Inflammatory macrophage treated with lipopolysaccharide for 4 hours (primary cell): ENCODE measurements at places on chromosomes 6 and 20.

DNA sequence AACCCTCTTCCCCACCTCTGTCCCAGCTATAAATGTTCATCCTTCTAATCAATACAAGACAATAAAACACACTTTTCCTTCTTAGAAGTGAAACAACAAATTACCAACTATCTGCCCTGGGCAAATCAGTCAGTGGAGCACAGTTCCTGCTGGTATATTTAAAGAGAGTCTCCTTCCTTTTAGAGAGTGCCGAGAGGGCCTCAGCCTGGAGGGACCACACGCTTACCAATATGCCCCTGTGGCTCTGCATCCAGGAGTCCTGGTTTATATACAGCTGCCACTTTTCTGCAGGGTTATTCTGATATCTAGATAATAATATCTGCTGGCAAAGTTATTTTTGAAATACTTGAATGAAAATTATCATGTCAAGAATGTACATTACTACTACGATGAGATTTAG is 87.4 kb upstream of the KCNK16 start:
- DNase-seq: no peak

DNA sequence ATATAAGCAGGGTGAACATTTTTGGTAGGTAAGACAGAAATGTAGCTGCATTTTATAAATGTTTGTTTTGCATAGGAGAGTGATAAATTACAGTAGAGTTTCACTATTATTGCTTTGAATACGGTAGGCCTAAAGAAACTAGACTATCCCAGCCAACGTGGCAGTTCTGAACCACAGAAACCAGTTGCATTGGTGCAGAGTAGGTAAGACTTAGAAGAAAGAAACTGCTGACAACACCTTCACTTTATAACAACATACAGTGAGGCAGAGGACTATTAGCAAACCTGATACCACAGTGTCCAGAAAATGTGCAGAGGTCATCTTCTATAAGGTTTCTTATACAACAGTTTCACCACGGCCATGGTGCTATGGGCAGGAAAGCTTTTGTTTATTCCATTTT is 566.1 kb downstream of the KIF16B start:
- DNase-seq: no peak

DNA sequence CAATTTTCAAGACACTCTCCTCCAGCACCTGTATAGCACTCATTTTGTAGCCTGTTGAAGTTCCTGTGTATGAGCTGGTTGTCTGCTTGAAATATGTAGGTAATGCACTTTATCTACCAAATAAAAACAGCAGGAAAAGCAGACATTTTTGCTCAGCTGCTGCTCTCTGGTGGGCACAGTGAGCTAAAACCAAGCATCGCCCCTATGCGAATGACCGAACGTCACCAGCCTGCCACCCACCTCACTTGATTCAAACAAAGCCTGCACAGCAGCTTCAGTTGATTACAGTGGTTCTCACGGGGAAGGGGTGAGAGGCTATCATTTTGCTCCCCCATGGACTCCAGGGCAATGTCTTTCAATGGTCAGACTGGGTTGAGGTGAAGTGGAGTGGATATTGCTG is 185.7 kb downstream of the SASH1 start:
- DNase-seq: no peak

DNA sequence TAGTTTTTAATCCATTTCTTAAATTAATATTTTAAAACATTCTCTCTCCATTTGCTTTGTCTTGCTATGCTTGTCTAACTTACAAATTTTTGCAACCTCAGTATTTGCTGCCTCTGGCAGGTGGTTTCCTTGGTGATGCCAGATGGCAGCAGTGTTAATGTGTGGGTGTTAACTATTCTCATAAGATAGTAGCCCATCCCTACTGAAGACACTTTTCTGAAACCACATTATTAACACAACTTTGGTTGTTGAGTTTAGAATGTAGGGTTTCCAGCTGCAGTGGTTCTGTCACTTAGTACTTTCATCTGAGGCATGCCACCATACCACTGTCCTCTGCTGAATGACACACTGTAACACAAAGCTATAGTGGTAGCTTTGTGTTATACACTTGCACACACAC is 75.1 kb downstream of the MYO6 start:
- no peak for DNase-seq

DNA sequence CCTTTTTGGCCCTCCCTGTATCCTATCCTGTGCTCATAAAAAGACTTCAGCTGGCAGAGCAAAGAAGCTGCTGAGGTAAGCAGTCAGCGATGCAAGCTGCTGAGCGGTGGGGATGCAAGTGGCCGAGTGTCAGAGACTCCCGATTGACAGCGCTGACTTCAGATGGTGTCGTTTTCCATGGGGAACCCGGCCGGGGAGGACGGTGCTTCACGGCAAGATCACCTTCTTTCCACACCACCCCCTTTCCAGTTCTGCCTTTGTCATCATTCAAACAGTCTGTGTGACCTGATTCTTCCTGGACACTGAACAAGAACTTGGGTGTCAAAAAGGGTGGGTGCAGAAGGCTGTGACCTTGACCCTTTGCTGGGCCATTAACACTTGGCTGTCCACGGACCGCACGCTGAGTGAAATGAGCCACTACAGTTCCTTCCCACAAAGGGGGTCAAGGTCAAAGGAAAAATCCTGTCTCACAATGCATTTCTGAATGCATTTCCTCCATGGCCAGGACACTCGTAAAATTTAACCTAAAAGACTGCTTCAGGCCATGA is 52.9 kb upstream of the UNC93A start:
- DNase-seq: no peak

- no peak for DNase-seq
Measured at GRCh38 chr20:6855796-6856195, 88.3 kb downstream of the BMP2 start.

- no peak for DNase-seq
Measured at GRCh38 chr6:26552205-26552604, 14.0 kb downstream of the HMGN4 start.

DNA sequence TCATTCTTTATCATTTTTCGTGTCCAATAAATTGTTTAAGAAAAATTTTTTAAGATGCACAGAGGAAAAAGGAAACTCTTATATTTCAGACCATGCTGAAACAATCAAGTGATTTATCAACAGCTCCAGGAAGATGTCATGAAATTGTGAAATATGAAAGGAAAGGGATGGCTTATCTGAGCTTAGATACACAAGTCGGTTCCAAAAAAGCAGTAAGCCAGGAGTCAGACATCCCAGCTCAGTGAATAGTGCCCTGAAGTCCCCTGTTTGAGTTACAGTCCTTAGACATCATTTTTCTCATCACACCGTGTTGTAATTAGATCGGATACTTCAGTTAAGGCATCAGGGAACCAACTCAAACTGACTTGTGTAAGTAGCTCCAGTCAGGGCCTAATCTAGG is 91.0 kb upstream of the SSTR4 start:
- no peak for DNase-seq

GRCh38 chr6:45206793-45207492 is 121.2 kb upstream of the RUNX2 start:
- DNase-seq: no peak

GRCh38 chr20:16143596-16143995 is 429.7 kb downstream of the KIF16B start:
- DNase-seq: no peak

DNA sequence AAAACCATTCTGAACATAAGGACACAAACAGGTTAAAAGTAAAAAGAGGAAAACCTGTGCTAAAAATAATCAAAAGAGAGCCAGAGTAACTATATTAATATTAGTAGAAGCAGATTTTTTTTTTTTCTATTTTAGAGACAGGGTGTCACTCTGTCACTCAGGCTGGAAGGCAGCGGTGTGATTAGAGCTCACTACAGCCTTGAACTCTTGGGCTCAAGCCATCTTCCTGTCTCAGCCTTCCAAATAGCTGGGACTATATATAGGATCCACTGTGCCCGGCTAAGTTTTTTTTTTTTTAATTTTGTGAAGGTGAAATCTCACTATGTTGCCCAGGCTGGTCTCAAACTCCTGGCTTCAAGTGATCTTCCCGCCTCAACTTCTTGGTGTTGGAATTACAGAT is 33.4 kb upstream of the PLN start:
- no peak for DNase-seq

DNA sequence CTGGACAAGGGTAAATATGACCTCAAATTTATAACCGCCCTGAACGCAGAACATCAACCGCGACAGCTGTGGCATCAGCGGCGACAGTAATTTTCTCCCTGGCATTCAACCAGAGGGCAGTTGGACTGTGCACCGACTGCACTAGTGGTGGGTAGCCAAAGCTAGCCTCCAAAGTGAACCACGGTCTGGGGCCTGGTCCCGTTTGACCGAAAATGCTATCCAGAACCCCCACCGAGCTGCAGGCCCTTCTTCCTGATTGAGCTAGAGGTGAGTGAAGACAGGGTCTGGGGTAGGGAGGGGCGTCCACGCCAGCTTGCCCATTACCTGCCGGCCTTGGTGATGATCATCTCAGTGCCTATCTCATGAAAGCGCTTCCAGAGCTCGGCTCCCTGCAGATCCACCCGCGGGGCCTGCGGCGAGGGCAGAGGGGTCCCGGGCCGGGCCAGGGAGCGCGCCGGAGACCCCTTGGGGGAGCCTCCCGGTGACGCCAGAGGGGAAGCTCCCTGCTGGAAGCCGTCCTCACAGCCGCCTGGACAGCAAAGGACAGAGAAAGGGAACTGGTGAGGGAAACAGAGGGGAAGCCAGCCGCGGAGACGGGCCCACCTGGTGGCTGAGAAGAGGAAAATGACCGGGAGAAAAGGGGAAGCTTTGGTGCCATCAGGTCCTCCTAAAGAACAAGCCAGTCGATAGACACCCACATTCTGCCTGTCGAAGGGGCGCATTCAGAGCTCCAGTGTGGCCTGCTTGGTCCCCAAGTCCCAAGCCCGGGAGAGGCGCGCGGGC is 2.0 kb downstream of the TBX18 start:
- no peak for DNase-seq

- DNase-seq: peak; percentile 36
Measured at GRCh38 chr20:2751347-2751877, 49.0 kb downstream of the CPXM1 start.

GRCh38 chr6:1255636-1256365 is 56.1 kb upstream of the FOXQ1 start:
- DNase-seq: no peak

- DNase-seq: no peak
Measured at GRCh38 chr20:39699166-39699725, 737.1 kb downstream of the DHX35 start.

DNA sequence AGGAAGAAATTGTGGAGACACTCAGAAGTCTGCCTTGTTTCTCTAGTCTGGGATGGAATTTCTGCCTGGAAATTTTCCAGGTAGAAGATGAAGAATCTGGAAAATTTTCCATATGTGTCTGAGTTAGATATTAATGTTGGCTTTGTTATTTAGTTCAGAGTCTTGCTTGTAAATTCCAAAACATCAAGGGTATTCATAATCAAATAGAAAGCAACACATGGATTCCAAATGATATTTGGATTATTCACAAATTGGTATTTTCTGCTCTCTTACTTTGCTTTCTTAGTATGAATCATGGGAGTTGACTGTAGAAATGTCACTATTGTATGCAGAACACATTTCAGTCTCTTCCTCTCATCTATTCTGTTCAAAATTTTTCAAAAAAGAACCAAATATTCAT is 116.0 kb downstream of the GRIK2 start:
- DNase-seq: no peak

GRCh38 chr6:112691289-112691688 is 344.2 kb downstream of the RFPL4B start:
- no peak for DNase-seq

- peak; percentile 25 for DNase-seq
Measured at GRCh38 chr6:106446287-106446885, 85.9 kb downstream of the CRYBG1 start.

DNA sequence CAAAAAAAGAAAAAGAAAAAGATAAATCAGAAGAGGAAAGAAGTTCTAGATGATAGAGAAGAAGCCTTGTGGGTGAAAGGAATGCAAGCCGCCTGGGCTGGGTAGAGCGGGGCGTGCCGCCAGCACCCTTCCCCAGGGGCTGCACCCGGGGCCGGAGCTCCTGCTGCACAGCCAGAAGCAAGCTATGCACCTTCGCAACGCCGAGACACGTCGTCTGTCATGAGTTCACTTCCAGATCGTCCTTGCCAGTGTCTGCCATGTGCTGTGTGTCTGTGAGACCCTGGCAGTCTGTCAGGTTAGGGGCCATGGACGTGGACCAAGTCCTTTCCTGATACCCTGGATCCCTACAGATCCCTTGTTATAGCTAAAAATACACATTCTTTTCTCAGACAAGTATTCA is 25.5 kb upstream of the ADRM1 start:
- DNase-seq: no peak

GRCh38 chr6:34195726-34196115 is 41.0 kb upstream of the HMGA1 start:
- no peak for DNase-seq

- DNase-seq: no peak
Measured at GRCh38 chr6:132967871-132968270, 153.5 kb downstream of the RPS12 start.

GRCh38 chr6:141464490-141464889 is 668.2 kb upstream of the GJE1 start:
- no peak for DNase-seq

- DNase-seq: no peak
Measured at GRCh38 chr6:117837261-117837660, 69.8 kb upstream of the SLC35F1 start.

- DNase-seq: no peak
Measured at GRCh38 chr6:93515736-93516135, 96.4 kb upstream of the EPHA7 start.

- DNase-seq: peak; percentile 60
Measured at GRCh38 chr20:19624221-19624965, 133.7 kb upstream of the RIN2 start.

DNA sequence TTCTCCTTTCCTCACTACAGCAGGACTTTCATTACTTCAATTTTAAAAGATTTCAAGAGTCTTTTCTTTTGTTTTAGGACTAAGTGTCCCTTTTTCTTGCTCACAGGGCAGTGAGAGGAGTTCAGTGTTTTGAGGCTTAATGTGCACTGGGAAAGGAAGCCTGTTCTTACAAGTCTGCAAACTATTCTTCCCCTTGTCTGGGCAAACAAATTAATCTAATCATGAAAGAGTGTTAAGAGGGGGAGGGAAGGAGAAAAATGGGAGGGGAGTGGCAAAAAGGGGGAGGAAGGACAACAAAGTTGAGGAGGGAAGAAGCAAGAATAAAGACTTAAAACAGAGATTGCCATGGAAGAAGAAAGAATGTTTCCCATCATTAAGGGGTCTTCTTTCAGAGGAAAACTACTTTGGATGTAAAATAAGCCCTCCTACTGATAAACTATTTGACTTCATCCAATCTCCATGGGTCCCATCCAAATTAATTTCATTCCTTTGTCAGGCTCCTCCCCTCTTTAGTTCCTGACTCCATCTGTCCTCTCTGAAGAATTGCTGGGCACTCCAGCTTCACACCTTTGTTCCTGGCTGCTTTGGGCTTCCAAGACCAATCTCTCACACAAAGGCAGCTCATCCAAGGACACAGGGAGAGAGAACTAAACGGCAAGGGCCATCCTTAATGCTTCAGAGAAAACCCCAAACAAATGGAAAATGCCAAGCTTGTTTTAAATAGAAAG is 244.5 kb downstream of the TPBG start:
- no peak for DNase-seq
